ENCODE measurements at places on chromosomes 2 and 18.

DNA sequence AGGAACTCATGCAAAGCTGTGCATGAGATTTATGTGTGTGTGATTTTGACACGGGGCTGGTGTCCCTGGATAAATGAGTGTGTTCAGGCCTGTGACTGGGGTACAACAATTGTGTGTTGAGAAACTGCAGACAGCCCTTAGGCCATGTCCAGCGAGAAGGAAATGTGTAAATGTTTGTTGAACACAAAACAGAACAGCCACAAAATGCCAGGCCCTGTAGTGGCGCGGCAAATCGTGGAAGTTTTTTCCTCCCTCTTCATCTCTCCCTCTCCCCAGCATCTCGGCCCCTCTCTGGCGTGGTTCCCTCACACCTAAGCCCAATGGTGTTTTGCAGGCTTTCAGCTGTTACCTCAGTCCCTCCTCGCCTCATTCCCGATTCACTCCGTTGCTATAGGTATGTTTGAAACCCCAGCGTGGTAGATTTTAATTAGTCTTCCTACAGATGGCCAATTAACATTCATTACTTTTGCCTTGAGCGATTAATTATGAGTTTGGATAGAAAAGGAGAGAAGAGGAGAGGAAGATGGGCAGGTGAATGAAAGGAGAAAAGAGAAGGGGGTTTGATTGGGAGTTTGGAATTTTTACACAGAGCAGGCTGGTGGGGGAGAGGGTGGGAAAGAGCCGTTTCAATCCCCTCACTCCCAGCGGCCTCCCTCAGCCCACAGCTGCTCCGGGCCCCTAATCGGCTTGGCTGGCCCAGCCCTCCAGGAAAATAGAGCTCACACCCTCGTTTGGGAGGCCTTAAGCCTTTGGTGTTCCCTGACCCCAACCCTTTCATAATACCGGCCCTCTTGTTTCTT is 10.8 kb downstream of the SPR start:
- no peak for DNase-seq

DNA sequence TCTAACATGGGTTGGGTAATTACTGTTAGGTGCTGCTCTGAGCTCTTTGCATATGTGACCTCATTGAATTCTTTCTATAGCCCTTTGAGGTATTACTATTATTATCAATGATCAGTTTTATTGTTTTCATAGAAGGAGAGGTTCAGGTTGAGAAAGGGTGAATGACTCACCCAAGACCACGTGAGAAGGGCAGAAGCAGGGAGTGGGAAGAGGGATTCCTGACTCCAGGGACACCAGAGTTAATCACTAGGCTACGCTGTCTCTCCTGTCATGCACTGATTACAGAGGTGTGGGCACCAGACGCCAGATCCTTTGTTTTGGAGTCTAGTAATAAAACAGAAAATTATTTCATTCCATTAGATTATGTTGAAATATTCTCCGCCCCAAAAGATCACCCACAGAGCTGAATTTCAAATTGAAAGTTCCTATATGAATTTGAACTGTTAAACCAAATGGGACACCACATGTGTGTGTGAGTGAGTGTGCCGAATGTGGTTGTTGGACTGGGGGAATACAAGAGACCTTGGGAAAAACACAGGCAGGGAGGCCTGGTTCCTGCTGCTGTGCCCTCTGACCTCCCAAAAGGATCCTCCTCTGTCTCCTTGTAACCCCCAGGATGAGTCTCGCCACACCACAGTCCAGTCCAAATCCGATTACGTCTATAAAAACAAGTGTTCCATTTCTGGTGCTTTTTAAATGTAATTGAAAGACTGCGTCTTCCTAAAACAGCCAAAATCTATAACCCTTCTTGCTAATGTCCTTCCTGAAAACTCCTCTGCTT is 215.4 kb downstream of the ZNF521 start:
- no peak for DNase-seq

GRCh38 chr2:120768112-120769048 is 32.7 kb downstream of the GLI2 start:
- no peak for DNase-seq

GRCh38 chr18:36649205-36649604 is 179.6 kb downstream of the TPGS2 start:
- no peak for DNase-seq

DNA sequence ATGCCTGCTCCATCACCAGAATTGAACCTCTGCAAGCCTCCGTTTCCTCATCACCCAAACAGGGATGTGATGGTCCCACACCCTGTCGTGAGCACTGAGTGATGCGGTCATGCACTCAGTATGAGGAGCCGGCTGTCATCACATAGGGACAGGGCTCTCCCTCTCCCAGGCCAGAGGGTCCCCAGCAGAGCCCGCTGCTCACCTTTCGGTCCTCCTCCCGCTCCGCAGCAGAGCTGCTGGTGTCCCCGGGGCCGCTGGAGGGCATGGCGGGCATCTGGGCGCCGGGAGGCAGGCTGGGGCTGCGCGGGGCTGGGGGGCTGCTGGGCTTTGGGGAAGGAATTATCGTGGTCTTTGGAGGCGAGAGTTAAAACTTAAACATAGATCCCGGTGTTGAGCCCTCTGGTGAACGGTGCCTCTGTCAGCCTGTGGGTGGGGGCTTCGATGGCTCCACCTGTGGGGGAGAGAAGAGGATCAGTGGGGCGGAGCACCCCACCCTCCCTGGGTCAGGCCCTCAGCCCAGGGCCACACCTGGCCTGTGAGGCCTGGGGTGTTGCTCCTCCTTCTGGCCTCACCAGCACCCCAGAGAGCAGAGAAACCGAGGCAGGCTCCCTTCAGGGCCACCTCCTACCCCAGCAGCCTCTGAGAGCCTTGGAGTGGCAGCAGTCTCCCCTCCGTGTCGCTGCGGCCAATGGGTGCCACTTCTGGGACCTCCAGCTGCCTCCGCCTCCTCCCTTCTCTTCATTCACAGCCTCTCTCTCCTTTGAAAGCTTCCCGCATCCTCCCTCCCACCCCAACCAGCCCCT is 27.8 kb downstream of the DNMT3A start:
- DNase-seq = no peak

Measured in HFFc6 (cell line).